ENCODE measurements at places on chromosomes 2 and 18. TPM values are rescaled to one million over a fixed set of nuclear protein-coding genes. Genes with fewer than 3 reads are reported as not detected.

The VWC2L gene
- 0.17 TPM for total RNA-seq

The NOSTRIN gene
- 2.4 TPM for total RNA-seq

GRCh38 chr2:75710220-75710576 is 517 bp downstream of the GCFC2 start:
- DNase-seq, result no peak

GRCh38 chr18:67417864-67418523 is 98.5 kb downstream of the DSEL start:
- no peak for DNase-seq

GRCh38 chr18:61400016-61400635 is 66.9 kb downstream of the CDH20 start:
- DNase-seq, result no peak

Data from type B pancreatic cell (in vitro differentiated cells).